ENCODE measurements at places on chromosomes 7 and 10.

- DNase-seq: no peak
Measured at GRCh38 chr10:538895-539294, 150.6 kb downstream of the DIP2C start.

GRCh38 chr7:75604408-75604807, 112.3 kb downstream of the SPDYE5 start:
- DNase-seq: no peak

DNA sequence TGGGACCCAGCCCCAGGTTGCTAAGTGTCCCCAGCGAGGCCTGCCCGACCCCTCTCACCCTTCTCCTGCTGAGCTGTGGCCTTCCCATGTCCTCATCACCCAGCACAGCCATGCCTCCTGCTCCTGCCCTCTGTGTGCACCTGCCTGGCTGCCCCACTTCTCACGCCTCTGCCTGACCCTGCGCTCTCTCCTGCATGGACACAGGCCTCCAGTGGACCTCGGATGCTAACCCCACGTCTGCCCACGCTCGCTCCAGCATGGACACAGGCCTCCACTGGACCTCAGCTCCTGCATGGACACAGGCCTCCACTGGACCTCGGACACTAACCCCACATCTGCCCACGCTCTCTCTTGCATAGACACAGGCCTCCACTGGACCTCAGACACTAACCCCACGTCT, 111.6 kb downstream of the ADARB2 start:
- DNase-seq: no peak

- peak; percentile 66 for DNase-seq
Measured at GRCh38 chr10:23095966-23096801, 805 bp downstream of the MSRB2 start.

GRCh38 chr7:2539031-2539911, 16.1 kb downstream of the BRAT1 start:
- no peak for DNase-seq

DNA sequence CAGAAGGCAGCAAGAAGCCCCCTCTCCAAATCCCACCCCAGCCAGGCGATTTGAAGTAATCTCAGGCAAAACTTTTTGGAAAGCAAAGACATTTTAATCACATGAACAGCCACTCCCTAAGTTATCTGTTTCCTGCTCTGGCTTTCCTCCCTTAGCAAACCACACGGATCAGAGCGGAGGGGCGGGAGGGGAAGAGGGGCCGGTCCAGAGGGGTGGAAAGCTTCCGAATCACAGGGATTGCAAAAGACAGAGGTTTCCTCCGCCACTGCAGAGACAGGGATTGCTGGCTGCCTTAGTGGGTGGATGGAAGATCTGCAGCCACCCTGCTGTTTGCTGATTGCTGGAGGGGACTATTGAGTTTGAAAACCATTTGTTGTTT, 41.2 kb downstream of the ZCCHC24 start:
- DNase-seq: no peak
